Smooth muscle cell of the pulmonary artery (primary cell): ENCODE measurements at places on chromosomes 2 and 18. TPM values are rescaled to one million over a fixed set of nuclear protein-coding genes. Genes with fewer than 3 reads are reported as not detected.

Gene GPR55
- not detected in 2 replicates for total RNA-seq

Gene CASP10
- 5.3 and 6.8 TPM in 2 replicates for total RNA-seq

Gene CPSF3
- total RNA-seq = 39.7 and 43.3 TPM in 2 replicates

Gene IL1RL2
- total RNA-seq = 1.6 and 2.8 TPM in 2 replicates

Gene AAMP
- total RNA-seq = 101 and 111 TPM in 2 replicates

Gene TCF23
- total RNA-seq = not detected in 2 replicates

Gene LHCGR
- not detected in 2 replicates for total RNA-seq

Gene OTX1
- 0.13 TPM in 1 of 2 replicates, not detected in the other for total RNA-seq

Gene POTEJ
- not detected in 2 replicates for total RNA-seq

Gene ANKRD29
- 2.0 and 8.3 TPM in 2 replicates for total RNA-seq

Gene SH3RF3
- 7.8 and 10.8 TPM in 2 replicates for total RNA-seq

Gene AP1S3
- total RNA-seq = 18.6 and 41.7 TPM in 2 replicates

Gene MYO1B
- 99.9 and 246 TPM in 2 replicates for total RNA-seq

Gene KCNS3
- 0.78 and 2.6 TPM in 2 replicates for total RNA-seq

Gene RAX
- not detected in 2 replicates for total RNA-seq

Gene PTPRN
- 23.5 and 45.4 TPM in 2 replicates for total RNA-seq

Gene RAMP1
- total RNA-seq = 2.3 and 3.7 TPM in 2 replicates

Gene OSR1
- 11.6 and 29.1 TPM in 2 replicates for total RNA-seq

Gene LRP1B
- total RNA-seq = 0.03 and 0.13 TPM in 2 replicates

Gene AMMECR1L
- 19.4 and 19.8 TPM in 2 replicates for total RNA-seq

Gene SLC4A3
- 4.0 and 7.0 TPM in 2 replicates for total RNA-seq

Gene C2orf81
- 1.2 and 3.5 TPM in 2 replicates for total RNA-seq

Gene FOXD4L1
- 0.13 and 0.17 TPM in 2 replicates for total RNA-seq
